Right renal pelvis (tissue), 4 donors: ENCODE measurements at places on chromosomes 4 and X. TPM values are rescaled to one million over a fixed set of nuclear protein-coding genes. Genes with fewer than 3 reads are reported as not detected.

- no peak for DNase-seq
Observed at GRCh38 chr4:129077326-129077725, 16.0 kb downstream of the SCLT1 start.

DNA sequence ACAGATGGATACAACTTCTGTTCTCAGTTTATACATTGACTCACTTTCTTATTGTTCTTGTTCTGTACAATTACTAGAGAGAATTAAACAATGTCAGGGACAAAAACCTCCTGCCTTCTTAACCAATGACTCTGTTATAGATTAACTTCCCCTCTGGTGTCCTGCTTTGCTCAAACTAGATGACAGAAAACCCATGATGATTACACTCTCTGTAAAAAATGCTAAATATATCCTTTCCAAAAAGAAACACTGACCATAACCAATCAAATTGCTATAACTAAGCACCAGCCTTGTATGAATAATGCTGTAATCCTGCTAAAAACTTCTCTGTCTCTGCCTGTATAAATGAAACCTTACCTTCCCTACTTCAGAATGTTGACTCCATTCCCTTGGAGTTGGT is 29.8 kb upstream of the IL13RA2 start:
- no peak for DNase-seq

The BANK1 gene
- polyA plus RNA-seq = 3.6 TPM

- DNase-seq = no peak
Observed at GRCh38 chrX:132365490-132365889, 123.3 kb downstream of the MBNL3 start.

DNA sequence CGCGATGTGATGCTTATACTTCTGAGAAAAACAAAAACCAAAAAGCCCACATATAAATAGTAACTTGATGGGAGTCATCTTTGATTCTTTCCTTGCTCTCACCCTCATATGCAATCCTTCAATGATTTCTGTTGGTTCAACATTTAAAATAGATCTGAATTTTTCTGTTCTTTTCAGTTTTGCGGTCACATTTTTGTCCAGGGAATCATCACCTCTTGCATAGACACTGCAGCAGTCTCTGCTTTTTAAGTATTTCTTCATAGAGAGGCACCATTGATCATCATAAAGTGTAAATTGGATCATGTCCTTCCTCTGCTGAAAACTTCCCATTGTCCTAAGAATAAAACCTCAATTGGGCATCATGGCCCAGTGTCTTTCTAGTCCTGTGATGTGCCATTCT is 81.1 kb upstream of the SLC4A4 start:
- no peak for DNase-seq

The FAM53A gene
- polyA plus RNA-seq = 1.6 TPM

The TBC1D19 gene
- 18.7 TPM for polyA plus RNA-seq

- DNase-seq = no peak
Observed at GRCh38 chr4:41022116-41022515, 192.2 kb downstream of the APBB2 start.
